NCI-H510A (cell line): ENCODE measurements at places on chromosomes 16 and 17.

GRCh38 chr17:17562146-17562511 lies 29.4 kb downstream of the PEMT start:
- no peak for DNase-seq

DNA sequence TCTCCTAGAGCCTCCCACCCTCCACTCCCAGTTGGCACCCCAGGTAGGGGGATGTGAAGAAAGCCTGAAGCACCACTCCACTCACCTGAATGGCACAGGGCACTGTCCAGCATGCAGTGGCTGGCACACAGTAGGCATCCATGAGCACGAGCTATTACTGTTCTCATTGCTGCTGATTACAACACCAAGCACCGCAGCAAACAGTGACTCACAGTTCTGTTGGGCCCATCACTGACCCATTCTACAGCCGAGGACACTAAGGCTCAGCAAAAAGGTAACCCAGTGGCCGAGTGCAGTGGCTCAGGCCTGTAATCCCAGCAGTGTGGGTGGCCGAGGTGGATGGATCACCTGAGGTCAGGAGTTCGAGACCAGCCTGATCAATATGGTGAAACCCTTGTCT lies 2.7 kb downstream of the ZSCAN10 start:
- DNase-seq, result no peak

- peak; percentile 51 for DNase-seq
These were observed 725 bp downstream of the KRTAP16-1 start for GRCh38 chr17:41308251-41308917.

- DNase-seq, result no peak
These were observed 6.3 kb downstream of the SNX20 start for GRCh38 chr16:50674831-50675230.

DNA sequence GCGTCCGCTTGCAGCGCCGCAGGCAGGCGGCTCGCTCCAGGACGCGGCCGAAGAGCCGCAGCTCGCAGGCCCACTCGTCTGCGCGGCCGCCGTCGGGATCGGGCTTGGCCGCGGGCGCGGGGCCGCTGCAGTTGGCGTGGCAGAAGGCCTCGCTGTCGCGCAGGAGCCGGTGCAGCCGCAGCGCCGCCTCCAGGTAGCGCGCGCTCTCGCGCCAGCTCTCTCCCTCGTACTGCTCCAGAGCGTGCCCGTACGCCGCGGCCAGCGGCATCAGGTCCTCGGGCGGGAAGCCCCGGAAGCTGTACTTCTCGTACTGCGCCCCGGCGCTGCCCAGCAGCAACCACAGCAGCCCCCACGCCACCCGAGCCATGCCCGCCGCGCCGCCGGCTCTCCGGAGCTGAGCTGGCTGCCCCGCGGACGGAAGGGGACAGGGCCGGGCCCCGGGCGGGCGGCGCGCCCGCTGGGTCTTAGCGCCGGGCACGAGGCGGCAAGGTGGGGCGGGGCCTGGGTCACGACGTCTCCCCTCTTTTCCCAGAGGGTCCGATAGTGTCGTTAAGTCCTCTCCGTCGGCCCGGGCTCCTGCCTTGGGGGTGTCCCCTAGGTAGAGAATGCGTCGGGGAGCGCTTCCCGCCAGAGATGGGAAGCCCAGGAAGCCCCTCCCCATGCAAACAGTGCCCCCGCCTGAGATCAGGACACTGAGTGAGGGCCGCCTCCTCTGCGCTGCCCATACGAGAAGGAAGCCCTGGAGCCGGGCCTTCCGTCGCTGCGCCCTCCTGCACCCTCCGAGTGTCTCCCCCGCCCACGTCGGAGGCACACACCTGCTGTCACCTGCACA lies at the start of gene P3H4:
Gene P3H4 (minus strand): TSS at position 401 of the 832 bp plus-strand sequence. CDS start 34 bp downstream, at position 367.
- peak; percentile 86 for DNase-seq

DNA sequence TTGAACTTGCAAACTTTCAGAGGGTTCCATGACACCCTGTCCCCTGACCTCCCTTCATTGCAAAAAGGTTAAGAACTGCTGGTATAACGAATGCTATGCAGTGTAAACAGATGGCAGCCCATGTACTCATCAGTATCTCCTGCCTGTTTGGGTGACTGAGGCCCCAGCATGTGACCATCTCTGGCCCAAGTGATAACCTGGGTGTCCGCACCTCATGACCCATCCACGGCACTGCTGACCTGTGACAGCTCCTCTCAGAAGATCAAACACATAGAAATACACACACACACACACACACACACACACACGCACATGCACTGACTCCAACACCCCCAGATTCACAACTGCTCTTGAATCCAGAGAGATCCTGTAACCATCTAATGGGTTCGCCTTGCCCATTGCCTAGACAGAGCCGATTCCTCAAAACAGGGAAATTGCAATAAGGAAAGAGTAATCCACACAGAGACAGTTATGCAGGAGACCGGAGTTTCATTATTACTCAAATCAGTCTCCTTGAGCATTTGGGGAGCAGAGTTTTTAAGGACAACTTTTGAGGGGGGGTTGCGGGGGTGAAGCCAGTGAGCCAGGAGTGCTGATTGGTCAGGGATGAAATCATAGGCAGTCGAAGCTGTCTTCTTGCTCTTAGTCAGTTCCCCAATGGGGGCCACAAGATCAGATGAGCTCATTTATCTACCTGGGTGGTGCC lies 11.3 kb upstream of the PHOSPHO1 start:
- no peak for DNase-seq
